Adipocyte (in vitro differentiated cells): ENCODE measurements at places on chromosomes 3 and 15.

DNA sequence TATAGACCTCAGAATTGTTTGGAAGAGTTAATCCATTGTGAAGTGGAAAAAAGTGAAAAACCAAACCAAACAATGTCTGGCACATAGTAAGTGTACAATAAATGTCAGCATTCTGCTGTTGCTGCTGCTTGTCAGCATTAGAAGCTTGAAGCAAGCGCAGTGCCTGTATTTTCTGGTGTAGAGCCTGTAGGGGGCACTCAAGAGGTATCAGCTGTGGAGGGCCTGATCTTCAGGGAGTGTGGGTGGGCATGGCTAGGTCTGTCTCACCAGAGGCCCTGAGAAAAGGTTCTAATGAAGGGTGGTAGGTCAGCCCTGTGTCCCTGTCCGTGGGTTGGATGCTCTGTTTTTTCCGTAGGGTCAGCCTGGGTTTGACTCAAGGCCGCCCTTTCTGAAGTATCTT, 3.6 kb downstream of the ADAMTSL3 start:
- DNase-seq, result no peak

GRCh38 chr3:129732200-129732876, 125.9 kb upstream of the PLXND1 start:
- peak; percentile 25 for DNase-seq

- DNase-seq, result peak; percentile 8
These were observed 29.5 kb upstream of the TMEM115 start for GRCh38 chr3:50388720-50389413.

DNA sequence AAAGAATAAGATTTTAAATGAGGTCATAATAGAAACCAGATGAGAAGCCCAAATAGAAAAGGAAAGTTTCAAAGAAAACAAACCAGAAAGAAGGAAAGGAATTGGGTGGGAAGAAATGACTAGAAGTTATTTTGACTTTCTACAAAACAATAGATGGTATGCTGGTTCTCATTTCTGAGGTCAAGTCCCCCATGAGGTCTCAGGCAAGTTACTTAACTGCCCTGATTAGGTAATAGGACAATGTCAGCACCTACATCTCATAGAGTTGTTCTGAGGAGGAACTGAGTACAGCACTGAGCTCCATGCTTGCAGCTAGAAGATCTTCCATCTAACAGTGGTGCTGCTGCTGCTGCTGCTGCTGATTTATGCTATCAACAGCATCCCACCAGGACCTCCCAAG, 185.9 kb downstream of the ERC2 start:
- peak; percentile 41 for DNase-seq

- no peak for DNase-seq
These were observed 131.2 kb upstream of the MEF2A start for GRCh38 chr15:99434506-99435112.
